Liver (tissue), 10 donors: ENCODE measurements at places on chromosomes 1 and 21. TPM values are rescaled to one million over a fixed set of nuclear protein-coding genes. Genes with fewer than 3 reads are reported as not detected.

DNA sequence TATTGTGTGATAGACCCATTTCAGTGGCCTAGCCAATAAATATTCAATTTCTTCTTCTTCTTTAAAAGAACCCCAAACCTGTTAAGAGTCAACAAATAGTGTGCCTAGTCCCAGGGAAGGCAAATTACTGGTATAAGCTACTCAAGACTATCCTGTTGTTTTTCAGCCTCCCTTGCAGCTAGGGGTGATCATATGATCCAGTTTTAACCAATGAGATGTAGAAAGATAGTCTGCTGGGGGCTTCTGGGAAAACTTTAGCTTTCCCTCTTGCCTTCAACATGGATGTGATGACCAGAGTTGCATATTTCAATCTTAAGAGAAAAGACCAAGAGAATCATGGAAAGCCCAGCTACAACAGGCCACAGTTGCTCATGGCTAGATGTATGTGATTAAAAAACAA, 4.7 kb upstream of the NUP210L start:
- no peak for DNase-seq

DNA sequence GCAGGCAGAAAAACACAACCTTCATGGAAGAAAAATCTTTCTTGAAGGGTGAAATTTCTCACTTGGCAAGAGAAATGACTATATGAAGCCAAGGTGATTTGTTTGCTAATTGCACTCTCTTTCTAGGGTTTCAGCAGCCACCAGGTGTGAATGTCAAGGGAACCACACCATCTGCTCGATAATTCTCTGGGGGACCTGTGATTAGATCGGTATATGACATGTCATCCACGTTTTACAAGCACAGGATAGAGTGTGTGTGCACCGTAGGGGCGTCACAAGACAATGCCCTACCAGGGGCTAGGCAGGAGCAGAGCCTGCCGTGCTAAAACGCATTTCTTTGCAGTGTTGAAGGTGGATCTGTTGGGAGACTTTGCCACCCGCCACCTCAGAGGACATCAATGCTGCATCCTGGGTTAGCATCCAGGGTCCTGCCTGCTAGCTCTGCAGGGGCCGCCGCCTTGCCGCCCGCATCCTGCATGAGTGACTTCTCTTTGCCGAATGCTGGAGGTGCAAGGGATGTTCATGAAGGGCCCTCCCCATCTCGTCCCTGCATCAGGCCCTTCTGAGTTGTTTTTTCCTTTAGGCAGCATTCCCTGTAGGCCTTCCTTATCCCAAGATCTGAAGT, 37.8 kb upstream of the CCSAP start:
- DNase-seq, result no peak

DNA sequence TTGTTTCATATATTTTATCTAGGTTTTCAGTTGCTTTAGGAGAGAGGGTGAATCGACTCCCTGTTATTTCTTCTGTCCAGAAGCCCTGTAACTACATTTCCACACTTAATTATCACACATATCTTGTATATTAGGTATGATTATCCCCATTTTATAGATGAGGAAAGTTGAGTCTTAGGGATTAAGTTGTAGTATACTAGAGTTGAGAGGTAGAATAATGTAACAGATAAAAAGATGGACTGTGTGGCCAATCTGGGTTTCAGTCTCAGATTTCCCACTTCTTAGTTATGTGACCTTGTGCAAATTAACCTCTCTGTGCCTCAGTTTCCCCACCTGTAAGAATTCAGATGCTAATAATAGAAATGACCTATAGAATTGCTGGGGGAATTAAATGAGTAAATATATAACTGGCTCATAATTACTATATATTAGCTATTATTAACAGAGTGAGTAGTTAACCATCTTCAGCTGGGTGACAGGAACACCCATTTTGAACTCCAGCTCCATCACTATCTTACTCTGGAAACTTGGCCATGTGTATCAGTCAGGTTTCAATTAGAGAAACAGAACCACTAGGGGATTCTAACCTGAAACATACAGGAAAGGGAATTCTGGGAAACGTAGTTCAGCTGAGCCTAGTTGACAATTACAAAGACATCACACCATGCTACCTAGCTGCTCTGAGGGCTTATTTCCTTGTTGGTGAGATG, 20.4 kb upstream of the FOXO6 start:
- no peak for DNase-seq

DNA sequence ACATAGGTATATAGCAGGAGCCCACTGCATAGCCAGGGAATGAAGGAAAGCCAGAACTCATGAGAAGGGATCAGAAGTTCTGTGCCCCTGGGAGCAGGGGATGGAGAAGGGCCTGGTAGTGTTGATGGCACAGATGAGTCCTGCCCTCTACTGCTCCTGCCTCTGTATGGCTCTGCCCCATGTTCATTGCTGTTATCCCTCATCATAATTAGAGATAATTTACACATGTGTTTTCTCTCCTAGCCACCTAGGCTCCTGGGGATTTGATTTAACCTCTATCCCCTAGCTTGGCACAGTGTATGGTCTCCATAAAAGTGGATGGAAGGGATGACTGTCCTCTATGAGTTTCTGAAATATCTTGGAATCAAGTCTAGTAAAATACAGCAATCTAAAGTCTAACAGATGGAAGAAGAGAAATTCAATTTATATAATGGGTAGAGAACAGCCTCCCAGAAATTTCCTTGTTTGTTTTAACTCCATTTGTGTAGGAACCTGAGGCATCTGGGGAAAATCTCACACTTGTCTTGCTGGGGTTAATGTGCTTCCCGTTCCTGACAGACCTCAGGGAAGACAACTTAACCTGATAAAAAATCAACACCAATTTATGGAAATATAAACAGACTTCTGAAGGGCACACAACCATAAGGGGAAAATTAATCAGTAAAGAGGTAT, 393.8 kb downstream of the HHAT start:
- no peak for DNase-seq

- DNase-seq, result no peak
Measured at GRCh38 chr1:67793562-67793961, 39.7 kb downstream of the GNG12 start.

DNA sequence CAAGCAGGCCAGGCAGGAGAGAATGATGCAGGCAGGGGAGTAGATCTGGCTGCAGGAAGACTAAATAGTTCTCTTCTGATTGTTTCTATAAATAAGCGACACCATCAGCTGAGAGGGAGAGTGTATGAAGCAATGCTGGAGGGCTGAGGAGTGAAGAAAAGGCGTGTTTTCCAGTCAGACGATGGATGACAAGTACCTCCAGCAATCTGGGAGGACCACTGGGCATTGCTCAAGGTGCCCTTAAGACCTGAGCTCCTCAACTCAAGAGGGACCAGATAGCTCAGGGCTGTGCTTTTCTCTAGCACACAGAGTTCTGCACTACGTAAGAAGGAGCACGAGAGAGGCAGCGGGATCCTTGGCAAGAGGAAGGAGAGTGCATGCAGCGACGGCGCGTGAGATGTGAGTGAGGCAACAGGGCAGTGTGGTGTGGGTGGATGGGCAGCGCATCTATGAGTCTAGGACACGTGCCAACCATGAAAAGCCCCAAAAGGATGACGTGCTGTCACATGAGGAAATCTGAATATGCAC, 36.0 kb downstream of the PABPC4 start:
- no peak for DNase-seq

DNA sequence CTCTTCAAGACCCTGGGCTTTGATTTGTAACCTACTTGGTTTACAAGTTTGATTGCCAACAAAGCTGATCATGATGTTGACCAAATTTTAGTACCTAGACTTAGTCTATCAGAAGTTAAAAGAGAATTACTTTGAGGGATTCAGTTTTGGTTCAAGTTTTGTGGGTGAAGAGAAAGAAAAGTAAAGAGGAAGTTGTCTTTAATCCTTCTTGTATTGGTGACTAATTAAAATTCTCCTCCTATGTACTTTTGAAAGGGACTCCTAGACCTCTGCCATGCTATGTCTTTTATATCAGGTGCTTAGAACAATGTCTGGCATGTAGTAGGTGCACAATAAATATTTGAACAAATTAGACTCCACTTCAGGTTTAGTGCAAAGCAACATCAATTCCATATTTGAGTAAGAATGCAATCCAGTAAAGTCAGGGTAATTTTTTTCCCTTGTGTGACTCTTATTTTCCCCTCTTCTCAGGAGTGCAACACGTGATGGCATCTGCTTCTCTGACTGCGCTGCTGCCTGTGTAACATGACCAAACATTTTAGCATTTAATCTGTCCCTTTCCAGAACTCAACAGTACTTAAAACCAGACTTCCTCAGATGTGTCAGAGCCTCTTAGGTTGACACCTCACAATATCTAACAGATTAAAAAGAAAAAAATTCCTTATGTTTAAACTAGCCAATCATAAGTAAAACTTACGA, 41.1 kb upstream of the KCNQ4 start:
- DNase-seq, result no peak

- no peak for DNase-seq
Measured at GRCh38 chr1:44503625-44504024, 98.6 kb downstream of the RNF220 start.

GRCh38 chr1:6868660-6869380, 83.6 kb downstream of the CAMTA1 start:
- DNase-seq, result no peak

DNA sequence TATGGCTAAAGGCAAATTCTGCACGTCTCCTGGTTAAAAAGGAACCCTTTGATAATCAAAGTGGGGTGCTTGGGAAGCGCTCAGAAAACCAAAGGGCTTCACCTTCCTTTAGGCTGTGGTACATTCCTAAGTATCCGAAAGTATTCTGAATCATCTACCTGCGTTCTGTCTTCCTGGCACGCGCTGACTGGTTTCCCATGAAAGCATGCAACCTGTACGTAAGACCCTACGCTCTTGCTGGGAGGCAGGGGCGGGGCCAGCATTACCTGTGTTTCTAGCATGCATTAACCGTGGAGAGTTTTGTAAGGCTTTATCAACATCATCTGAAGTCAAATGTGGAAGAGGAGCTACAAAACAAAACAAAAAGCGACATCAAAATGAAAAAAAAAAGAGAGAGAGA, 96.0 kb downstream of the ERG start:
- DNase-seq, result no peak

- no peak for DNase-seq
Measured at GRCh38 chr1:112893288-112894009, 62.5 kb downstream of the SLC16A1 start.

DNA sequence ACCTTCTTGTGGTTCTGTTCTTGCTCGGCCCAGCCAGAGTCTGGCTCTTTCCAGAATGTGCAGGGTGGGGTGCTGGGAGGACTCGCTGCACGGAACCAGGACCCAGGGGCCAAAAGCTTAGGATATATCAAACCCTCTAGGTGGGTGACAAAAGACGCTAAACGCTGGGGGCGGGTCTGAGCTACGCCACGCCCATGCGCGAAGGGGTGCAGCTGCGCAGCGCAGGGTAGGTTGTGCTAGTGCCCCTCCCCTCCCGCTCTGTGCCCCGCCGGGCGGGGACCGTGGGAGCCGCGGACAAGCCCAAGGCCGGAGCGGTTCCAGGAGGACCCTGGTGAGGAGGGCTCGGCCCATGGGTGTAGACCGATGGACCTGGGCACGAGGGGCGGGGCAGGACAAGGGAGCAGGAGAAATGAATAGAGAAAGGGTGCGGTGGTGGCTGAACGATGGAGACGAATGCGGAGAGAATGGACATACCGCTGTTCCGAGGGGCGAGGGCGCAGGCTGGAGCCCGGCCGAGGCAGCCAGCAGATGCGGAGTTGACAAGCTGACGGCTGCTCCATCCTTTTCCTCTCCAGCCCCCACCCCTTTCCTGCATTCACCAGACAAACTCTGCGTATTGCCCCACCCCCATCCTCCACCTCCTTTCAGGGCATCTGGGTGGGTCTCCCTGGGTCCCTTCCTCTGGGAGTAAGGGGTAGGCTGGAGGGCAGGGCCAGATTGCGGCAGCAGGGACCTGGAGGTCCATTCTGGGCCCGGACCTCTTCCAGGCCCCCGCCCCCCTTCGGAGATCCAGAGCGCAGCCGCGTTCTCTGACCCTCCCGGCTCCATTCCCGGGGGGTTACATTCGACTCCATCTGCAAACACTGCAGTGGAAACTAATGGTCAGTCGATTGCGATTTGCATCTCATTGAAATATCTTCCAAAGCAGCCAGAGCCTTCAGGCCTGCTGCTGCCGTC, at the start of gene RUSC1:
RUSC1 (plus strand) TSS at position 234 of the 957 bp plus-strand sequence. CDS start 880 bp downstream, outside the sequence.
- peak; percentile 77 for DNase-seq

DNA sequence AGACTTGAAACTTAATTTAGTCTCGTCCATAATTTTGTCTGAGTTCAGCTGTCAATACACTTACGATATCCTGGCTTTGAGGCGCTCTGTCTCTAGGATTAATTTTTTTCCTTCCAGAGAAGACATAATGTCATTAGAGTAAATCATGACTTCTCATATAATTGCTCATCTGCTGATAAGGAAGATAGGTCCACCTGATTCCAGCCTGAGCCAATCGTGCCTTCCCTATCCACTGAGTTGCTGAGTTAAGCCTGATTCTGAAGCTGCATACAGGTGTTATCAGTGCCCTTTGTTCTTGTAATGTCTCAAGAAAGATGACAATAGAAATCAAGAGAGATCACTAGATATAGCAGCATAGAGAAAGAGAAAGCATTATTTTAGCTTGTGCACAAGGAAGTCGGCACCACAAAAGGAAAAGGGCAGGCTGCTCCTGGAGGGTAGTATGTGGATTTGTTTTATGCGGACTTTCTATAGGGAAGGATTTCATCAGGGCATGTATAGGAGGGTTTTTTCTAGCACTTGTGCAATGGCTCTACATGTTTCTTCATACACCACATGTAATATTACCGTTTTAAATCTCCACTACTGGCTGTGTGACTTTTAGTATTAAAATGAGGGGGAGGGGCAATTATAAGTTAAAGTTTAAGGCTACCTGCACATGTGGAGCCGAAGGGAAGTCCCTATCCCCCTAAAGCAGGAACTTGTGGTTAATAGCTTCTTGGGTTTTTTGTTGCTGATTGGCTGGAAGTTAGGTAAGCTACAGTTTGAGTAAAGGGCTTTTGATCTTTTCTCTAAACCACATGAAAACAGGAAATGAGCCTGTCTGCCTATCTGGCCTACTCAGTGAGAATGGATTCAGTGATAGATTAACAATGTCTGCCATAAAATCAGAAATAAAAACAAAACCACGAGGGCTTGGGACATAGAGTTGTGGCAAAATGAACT, 133.4 kb downstream of the PLPPR5 start:
- no peak for DNase-seq

DNA sequence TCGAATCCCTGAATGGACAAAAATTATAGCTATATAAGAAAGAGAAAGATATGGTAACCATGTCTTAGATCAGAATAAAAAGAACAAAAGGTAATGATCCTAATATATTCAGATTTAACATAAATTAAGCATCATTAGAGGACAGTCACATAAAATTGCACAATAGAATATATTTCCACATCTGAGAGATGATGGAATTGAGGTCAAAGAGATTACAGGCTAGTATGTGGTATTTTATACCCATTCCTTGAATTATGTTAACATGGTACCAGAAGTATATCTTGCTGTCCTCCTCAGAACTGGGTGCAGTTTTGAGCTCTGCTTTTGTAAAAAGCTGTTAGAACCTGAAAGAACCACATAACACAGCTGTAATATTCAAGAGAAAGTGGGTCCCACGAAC, 245.6 kb upstream of the HOOK1 start:
- DNase-seq, result no peak

TTLL7 gene
- 1.1 TPM for polyA plus RNA-seq

SPATA17 gene
- polyA plus RNA-seq, result not detected

KIRREL1 gene
- polyA plus RNA-seq, result 0.82 TPM

RGS16 gene
- 1.1 TPM for polyA plus RNA-seq

RPTN gene
- polyA plus RNA-seq, result not detected

ANGPTL3 gene
- polyA plus RNA-seq, result 238 TPM
